DMS153 (cell line): ENCODE measurements at places on chromosomes 1 and 21.
A peak's percentile ranks its signal among the peaks of the same experiment; 100 is the strongest.

- no peak for DNase-seq
Measured at GRCh38 chr1:73029571-73029970, 747.2 kb upstream of the NEGR1 start.

GRCh38 chr1:202567738-202568137, 142.5 kb downstream of the SYT2 start:
- DNase-seq, result no peak

DNA sequence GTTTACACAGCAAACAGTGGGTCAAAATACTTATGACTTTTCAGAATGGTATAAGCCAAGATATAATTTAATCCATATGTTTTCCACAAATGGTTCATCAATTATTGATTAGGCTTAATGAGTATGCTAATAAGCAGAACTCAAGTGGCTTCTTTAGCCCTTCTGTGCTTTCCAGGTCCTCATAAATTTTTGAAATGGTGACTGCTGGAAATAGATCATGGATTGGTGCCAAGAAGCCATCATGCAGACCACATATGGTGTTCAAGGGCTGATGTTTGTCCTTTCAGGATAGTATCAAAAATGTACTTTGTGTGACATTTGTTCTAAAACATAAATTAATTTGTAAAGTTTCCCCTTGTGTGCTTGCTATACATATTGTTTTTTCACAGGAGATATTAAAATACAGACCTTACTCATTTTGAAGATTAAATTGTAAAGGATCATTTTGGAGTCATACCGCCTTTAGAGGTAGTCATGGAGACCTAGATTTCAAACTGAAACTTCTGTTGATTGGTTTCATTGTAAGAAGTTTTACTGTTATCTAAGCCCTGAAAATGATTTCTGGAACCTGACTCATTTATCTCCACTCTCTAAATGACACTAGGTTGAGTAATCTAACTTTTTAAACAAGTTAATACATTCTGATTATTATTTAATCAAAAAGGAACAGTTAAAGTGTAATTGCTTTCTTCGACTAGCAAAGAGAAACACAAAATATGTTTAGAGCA, 507.9 kb downstream of the PLA2G4A start:
- DNase-seq, result peak; percentile 28

DNA sequence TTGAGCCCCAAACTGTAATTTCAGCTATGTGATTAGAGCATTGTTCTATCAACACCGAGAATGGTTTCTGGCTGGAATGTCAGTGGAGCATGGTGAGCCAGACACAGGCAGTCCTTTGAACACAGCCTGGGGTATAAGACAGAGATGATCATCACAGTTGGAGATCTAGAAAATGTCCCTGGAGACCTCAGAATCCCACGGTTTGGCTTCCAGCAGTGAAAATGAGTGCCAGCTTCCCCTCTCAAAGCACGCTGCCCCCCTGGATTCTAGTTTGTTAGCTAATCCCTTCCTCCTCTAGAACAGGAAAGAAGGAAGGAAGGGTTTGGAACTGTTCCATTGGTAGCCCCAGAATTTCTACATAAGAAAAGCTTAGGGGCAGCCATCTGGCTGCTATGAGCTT, 59.9 kb upstream of the JAK1 start:
- no peak for DNase-seq

DNA sequence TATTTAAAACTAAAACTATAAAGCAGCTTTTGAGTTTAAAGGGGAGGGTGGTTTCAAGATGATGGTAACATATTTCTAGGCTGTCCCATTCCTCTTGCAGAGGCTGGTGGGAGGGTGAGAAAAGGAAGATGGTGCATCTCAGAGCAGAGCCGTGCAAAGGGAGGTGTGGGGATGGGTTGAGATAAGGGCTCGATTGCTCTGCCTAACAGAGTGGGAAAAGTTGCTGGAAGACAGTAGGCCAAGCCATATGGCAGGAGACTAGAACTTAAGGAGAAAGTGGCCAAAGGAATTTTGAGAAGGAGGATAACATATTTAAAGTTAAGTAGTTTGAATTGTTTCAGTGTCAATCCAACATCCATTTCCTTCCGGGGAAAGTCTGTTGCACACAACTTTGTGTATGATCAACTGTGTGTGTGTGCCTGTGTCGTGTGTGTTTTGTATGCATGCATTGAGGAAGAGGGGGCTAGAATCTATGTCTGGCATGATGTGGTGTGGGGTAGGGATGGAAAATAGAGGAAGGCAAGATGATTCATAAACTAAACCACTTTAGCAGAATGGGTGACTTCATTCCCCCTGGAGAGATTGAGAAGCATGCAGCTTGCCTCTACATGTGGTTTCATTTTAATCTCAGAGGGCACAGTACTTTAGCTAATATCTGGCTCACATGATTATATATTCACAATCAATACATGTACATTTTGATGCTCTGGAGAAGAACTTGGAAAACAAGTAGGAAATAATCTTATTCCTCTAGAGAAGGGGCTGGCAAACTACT, 145.0 kb upstream of the DNAH14 start:
- no peak for DNase-seq

GRCh38 chr1:228430243-228430642, 13.6 kb upstream of the TRIM17 start:
- no peak for DNase-seq

- no peak for DNase-seq
Measured at GRCh38 chr1:152770411-152770810, 4.5 kb upstream of the LCE1F start.

GRCh38 chr1:50231209-50231608, 122.5 kb downstream of the ELAVL4 start:
- DNase-seq, result no peak

DNA sequence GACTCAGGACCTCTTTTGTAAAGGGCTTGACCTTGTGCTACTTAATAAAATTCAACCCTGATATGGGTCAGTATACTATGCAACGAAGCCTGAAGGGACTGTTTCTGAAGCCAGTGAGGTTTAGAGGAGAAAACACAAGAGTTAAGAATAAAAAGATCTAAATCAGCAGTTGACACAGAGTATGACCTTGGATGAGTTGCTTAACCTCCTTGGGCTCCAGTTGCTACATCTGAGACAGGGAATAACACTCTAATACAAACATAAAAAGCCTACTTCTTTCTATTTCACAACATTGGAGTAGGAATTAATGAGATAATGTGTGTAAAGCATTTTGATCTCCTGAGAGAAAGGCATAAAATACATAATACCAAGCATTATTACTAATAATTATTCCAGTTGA, 882.4 kb upstream of the ADGRL2 start:
- no peak for DNase-seq
